ENCODE measurements at places on chromosomes 13 and 19.
A peak's percentile ranks its signal among the peaks of the same experiment; 100 is the strongest.

- DNase-seq = peak; percentile 72
These were observed 39.3 kb upstream of the GAS6 start for GRCh38 chr13:113902986-113903775.

DNA sequence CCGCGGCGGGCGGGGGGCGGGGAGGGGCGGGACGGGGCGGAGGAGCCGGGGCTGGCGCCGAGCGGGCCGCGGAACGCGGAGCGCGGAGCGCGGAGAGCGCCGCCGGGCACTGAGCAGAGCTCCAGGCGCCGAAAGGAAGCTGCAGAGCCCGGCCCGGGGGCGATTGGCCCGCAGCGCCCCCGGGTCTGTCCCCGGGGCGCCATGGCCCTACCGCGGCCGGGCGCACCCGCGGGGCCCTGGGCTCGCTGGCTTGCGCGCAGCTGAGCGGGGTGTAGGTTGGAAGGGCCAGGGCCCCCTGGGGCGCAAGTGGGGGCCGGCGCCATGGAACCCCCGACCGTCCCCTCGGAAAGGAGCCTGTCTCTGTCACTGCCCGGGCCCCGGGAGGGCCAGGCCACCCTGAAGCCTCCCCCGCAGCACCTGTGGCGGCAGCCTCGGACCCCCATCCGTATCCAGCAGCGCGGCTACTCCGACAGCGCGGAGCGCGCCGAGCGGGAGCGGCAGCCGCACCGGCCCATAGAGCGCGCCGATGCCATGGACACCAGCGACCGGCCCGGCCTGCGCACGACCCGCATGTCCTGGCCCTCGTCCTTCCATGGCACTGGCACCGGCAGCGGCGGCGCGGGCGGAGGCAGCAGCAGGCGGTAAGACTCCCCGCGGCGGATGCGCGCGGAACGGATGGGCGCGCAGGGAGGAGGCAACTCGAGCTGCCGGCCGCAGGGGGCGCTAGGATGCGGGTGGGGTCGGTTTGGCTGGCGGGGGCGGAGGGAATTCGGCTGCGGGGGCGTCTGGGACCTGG, at the start of gene PDE4A:
TSS of gene PDE4A (plus strand) at position 95 of the 796 bp plus-strand sequence. CDS start at position 322, 227 bp downstream.
- peak; percentile 58 for DNase-seq

DNA sequence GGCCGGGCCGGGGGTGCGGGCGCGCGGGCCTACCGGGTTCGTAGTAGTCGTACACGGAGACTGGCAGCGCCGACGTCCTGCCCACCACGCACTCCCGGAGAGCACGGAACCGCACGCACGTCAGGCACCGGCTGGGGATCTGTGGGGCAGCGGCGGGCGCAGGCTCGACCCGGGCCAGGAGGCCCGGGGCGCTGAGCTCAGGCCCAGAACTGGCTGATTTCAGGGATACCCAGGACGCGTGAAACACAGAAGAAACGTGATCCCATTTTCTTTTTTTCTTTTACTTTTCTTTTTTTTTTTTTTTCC, 9.0 kb downstream of the F2RL3 start:
- no peak for DNase-seq

DNA sequence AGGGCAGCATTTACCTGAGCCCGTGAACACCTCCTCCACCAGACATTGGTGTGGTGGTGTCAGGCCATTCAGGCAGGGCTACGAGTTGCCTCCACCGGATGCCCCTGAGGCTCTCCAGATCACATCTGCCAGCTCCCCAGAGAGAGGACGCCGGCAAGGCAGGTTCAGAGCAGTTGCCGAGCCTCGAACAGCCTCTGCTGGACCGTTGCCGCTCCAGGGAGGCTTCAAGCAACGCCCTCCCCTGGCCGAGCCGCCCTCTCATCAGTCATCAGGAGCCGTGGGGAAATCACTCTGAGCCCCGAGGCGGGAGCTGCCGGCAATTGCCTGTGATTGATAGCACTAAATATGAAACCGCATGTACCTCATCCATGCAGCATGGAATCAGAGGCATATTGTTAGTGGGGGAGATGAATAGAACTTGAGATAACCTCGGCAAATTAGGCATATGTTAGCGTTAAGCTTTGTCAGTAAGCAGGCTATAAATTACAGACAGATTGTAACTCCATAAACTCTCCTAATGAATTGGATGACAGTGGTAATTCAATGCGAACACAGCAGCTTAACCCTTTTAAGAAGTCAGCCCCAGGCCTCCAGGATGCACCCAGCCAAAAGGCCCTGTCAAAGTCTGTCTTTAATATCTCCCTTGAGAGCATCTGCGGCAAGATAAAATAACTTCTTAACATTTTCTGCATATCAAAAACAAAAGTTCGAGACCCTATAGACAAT, 29.8 kb upstream of the SPACA7 start:
- no peak for DNase-seq

DNA sequence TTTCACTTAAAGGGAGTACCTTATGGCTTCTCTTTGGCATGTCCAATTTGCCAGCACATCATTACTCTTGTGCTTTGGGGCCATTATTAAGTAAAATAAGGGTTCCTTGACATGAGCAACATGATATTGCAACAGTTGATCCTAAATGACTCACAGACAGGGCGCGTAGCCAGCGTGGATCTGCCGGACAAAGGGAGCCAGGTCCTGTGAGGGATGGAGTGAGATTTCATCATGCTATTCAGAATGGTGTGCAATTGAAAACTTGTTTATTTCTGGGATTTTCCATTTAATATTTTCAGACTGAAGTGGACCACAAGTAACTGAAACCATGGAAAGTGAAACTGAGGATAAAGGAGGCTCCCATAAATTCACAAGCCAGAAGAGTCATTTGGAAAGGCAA, 48.6 kb upstream of the WASF3 start:
- peak; percentile 66 for DNase-seq

DNA sequence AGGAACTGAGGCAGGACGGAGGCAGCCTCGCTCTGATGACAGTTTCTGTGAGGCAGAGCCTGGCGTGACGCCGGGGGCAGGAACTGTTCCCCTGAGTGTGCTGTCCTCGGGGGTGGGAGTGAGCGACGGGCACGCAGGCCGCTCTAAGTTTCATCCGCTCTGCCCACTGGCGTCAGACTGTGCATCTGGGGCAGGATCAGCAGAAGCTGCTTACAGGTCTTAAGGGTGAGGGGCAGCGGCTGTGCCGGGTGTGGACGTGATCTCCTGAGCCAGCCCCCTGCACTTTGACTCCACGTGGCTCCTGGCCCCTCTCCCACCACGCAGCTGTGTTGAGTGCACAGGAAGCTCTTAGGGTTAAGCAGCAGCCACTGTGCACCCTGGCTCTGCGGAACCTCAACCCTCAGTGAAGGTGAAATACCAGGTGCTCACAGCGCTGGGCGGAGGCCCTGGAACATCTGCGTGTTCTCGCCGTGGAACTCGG, 1.5 kb downstream of the GRK1 start:
- DNase-seq = no peak

DNA sequence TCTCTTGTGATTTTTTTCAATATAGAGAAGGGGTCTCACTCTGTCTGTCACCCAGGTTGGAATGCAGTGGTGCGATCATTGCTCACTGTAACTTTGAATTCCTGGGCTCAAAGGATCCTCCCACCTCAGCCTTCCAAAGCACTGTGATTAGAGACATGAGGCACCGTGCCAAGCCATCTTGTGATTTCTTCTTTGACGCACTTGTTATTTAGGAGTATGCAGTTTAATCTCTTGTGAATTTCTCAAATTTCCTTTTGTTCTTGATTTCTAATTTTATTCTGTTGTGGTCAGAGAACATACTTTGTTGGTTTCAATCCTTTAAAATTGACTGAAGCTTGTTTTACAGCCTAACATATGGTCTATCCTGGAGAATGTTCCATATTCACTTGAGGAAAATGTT, 14.5 kb downstream of the IPO5 start:
- DNase-seq = no peak

DNA sequence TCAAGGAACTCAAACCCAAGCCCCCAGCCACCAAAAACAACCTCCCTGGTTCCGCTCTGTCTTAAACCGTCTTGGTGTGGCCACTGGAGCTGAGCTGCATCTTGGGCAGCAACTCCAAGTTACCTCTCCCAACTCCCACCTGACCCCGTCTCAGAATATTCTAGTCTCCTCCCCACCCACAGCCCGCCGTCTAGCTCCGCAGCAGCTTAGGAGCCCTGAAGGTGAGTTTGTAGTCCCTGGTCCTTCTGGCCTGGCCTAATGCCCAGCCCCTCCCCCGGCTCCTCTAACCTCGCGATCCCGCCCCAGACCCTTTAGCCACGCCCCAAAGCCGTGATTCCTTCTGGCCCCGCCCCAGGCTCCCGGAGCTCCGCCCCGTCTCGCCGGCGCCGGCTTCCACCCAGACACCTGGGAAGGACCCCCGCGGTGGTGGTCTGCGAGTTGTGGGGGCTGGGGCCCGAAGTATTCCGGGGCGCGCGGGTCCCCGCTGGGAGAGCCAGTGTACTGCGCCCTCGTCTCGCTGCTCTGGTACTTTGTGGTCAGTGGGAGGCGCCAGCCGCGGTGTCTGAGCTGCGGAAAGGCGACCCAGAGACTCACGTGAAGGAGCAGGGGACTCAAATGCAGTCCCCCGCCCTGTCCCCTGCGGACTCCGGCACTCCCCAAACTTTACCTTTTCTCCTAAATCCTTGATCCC, 2.5 kb upstream of the LHB start:
- peak; percentile 61 for DNase-seq

- DNase-seq = no peak
These were observed 204.9 kb upstream of the KL start for GRCh38 chr13:32811297-32811800.

DNA sequence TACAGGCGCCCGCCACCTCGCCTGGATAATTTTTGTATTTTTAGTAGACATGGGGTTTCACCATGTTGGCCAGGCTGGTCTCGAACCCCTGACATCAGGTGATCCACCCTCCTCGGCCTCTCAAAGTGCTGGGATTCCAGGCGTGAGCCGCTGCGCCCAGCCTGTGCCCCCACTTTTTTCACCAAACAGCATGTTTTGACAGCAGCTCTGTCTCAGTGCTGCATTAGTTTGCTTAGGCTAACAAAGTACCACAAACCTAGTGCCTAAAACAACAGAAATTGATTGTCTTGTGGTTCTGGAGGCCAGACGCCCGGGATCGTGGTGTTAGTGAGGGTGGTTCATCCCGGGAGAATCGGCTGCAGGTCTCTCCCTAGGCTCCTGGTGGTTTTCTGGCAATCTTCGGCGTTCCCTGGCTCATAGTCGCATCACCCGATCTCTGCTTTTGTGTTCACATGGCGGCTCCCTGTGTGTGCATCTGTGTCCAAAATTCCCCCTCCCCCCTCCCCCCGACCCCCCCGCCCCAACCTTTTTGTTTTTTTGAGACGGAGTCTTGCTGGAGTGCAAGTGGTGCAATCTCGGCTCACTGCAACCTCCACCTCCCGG, 30.0 kb downstream of the MYH14 start:
- DNase-seq = no peak

GRCh38 chr13:41811588-41812021, 149.3 kb downstream of the VWA8 start:
- DNase-seq = no peak

DNA sequence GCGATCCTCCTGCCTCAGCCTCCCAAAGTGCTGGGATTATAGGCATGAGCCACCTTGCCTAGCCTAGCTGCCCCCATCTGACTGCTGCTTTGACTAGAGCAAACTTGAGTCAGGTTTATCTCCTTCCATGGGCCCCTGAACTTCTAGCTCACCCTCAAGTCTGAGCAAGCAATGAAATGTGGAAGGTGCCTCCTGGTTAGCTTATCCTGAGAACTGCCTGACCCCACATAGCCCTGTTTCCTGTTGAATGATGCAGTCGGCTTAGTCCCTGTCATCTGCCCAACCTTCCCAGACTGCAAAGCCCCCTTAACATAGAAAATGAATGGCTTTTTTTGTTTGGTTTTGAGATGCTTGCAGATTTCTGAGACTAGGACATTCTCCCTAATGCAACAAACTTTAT, 8.9 kb upstream of the TMEM160 start:
- no peak for DNase-seq

DNA sequence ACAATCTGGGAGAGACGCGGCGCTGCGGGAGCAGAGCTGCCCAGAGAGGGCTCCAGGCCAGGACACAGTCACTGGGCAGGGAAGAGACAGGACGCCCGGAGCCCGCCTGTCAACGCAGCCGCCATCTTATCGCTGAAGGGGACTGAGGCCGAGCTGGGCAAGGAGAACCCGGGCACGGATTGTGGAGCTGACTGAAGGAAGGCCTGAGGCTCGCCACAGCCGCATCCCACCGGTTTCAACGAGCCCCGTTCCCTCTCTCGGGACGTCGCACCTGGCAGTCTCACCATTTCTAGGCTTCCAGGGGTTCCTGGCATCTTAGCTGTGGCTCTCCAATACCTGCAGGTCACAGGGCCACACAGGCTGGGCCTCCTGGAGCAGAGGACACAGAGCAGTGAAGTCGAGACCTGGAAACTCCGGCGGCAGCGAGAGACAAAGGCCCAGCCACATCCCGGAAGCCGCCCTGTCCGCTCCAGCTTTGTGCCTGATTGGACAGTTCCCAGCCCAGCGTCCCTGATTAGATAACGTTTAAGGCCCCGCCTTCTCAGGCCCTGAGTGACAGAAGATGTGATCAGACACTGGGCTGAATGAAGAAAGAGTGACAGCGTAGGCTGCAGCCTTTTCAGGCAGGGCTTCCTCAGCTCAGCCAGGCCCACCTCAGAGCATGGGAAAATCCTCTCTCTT, at the start of gene ZNF91:
TSS of gene ZNF91 (minus strand) at position 431 of the 681 bp plus-strand sequence. CDS start at position 314, 117 bp downstream.
- peak; percentile 85 for DNase-seq

GRCh38 chr13:35260316-35260715, 216.2 kb downstream of the MAB21L1 start:
- DNase-seq = no peak

- peak; percentile 78 for DNase-seq
These were observed 5.4 kb downstream of the TMEM150B start for GRCh38 chr19:55319785-55320184.

- peak; percentile 3 for DNase-seq
These were observed 38.7 kb upstream of the TPM4 start for GRCh38 chr19:16037424-16038195.

DNA sequence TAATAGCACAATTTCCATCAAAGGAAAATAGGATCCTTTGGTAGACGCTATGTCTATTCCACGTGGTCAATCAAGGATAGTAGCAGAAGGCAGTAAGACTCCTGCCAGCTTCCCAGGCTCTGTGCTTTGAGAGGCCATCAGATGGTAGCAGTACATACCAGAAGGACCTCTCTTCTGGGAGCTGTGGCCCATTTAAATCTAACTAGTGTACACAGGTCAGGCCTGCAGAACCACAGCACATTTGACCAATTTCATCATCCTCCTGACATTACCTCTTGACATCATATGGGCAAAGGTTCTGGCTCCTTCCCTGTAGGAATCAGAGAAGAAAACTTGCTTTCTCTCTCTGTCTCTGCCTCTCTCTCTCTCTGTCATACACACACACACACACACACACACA, 229.6 kb upstream of the HTR2A start:
- no peak for DNase-seq

Data from AG08396 (cell line).